ENCODE measurements at places on chromosomes 6 and 20.

GRCh38 chr6:121413879-121414278 is 21.6 kb upstream of the GJA1 start:
- DNase-seq, result no peak

- no peak for DNase-seq
Observed at GRCh38 chr6:156866220-156867015, 89.2 kb downstream of the ARID1B start.

DNA sequence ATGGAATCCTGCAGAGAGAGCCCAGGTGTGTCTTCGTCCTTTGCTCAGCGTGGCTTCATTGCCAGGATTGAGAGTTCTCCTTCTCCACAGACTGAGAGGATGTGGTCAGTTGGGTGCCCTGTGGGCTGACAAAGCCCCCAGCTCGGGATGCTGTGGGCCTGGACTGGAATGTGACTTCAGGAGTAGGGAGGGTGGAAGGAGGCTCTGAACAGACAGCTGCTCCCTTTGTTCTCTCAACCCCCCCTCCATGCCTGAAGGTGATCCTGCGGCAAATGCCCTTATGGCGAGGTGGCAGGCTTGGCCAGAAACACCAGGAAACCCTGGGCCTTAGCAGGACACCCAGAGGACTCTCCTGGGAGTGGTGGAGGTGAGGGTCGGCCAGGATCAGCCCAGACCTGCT is 1.8 kb upstream of the CST5 start:
- no peak for DNase-seq

GRCh38 chr6:144351379-144352127 is 66.4 kb downstream of the UTRN start:
- no peak for DNase-seq

DNA sequence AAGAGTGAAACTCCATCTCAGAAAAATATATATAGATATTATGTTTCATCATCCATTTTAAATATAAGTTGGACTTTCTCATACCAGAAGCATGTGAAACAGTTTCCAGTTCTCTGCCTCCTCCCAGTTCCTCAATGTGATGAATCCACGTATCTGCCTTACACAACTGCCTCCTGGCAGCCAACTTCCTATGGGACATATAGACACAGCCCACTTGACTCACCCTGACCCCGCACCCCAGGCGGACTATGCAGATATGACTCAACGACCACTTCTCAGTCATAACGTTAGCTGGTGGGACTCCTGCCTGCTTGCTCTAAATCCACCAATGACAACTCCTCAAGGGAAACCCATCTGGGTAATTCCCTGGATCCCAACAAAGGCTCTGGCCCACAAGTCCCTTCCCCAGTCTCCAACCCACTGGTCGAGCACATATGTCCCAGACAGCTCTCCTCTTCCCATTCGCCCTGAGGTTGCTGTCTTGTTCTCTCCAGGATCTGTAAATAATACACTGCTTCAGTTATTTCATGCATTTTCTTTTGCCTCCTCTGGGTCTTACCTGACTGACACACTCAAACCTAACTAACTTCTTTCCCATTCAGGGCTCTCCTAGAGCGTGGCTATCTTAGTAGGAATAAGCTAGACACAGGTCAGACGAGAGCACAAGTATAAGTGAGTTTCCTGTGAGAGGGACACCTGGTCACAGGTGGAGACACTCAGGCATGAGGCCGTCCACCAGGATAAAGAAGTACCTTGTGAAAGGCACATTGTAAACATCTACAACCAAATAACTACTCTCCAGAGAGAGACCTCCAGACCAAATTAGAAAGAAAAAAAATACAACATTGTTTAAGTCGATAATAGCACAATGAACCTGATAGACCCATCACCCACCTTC is 548.5 kb downstream of the CD83 start:
- no peak for DNase-seq

- no peak for DNase-seq
Observed at GRCh38 chr20:19802099-19802491, 44.0 kb downstream of the RIN2 start.

GRCh38 chr20:47663354-47664067 is 121.8 kb downstream of the SULF2 start:
- peak; percentile 62 for DNase-seq

DNA sequence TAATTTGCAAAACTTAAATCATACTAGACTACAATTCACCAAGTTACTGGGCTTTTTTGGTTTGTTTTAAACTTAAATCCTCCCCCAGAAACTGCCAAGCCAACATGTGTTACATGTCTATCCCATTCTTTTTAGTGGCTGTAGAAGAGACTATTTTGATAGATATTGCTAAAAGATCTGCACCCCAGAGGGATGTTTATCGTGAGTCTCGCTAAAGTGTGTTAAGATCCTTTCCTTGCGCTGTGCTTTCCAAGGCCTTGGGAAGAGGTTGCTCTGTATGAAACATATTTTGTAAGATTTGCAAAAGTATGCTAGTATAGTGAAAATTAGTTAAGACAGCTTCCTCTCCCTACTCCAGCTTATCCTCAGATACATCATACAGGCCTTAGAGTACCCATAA is 63.0 kb downstream of the GPX5 start:
- no peak for DNase-seq

GRCh38 chr20:54550776-54551396 is 75.5 kb downstream of the DOK5 start:
- no peak for DNase-seq

DNA sequence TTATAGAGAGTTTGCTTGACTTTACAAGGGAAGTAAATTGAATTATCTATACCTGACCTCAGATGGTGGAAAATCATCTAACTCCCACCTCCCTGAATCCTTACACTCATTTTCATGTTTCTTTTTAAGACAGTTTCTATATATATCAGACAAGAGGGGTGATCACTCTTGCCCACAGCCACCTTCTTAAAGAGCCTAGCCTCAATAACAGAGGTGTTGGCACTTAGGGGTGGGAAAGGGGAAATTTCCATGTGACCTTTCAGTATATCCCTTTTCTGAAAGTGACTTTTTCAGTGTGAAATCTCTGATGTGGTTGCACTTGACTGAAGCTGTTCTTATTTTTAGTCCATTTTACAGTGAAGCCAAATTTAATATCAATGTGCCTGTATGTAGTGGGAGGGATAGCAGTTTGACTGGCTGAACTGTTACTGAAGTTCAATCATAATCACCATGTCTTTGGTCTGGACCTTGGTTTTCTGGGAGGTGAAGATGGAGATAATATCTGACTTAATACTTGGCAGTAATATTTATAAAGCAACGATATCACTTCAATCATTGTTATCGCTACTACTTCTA is 141.3 kb downstream of the MAP3K7 start:
- no peak for DNase-seq

GRCh38 chr20:21571841-21572690 is 58.2 kb upstream of the NKX2-2 start:
- DNase-seq, result no peak

- DNase-seq, result no peak
Observed at GRCh38 chr6:142941018-142941417, 4.0 kb downstream of the HIVEP2 start.

- DNase-seq, result no peak
Observed at GRCh38 chr6:107778265-107778664, 45.8 kb downstream of the SCML4 start.

DNA sequence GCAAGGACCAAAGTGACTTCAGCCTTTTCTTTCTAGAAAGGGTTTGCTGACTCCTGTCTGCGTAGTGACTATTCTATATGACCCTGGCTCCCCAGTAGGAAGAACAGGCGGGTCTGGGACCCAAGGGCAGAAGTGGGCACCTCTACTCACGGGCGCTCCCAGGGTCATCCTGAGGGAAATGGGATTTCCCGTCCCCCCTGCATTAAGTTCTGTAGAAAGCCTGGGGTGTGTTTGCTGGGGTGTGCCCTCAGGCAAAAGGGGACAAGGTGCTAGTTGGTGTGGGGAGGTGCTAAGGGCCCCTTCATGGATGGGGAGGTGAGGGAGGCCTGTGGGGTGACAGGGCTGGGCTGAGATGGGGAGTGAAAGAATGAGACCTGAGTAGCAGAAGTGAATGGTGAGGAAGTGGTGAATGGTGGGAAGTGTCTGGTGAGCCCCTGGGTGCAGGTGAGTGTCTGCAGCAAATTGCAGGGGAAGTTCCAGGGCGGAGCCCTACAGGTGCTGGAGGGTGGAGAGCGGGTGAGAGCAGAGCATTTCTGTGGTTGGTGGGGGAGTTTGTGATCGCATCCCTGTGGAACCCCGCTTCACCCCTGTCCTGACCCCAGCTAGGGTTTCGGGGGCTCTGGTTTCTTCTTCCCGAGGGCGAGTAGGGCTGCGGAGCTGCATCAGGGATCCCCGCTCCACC is 21.1 kb downstream of the RAET1L start:
- DNase-seq, result no peak

DNA sequence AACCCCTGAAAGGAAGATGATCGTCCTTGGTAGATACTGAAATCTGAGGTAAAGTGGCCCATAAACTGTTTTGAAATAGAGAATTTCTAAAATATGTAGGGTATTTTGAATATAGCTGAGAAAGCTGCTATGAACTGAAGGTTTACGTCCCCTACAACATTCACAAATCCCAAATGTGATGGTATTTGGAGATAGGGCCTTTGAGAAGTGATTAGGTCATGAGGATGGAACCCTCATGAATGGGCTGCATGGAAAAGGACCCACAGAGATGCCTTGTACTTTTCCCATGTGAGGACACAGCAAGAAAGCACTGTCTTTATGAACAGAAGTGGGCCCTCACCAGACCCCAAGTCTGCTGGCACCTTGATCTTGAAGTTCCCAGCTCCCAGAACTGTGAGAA is 6.8 kb upstream of the PNISR start:
- no peak for DNase-seq

DNA sequence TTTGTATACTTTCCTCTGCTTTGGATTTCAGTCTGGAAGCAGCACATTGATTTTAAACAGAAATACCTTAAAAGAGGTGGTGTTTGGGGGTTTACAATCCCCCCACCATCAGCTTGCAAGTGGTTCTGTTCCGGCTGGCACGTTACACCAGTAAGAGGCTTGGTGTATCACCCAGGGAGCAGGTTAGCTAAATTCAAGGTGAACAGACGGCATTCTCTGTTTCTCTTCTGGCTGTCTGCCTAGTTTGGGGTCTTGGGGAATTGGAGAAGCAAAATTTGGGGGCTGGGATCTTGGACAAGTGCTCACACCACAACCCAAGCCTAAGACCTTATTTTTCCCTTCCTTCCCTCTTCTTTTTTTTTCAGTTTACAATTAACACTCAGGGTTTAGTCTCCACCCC is 7.5 kb upstream of the APCDD1L start:
- no peak for DNase-seq

DNA sequence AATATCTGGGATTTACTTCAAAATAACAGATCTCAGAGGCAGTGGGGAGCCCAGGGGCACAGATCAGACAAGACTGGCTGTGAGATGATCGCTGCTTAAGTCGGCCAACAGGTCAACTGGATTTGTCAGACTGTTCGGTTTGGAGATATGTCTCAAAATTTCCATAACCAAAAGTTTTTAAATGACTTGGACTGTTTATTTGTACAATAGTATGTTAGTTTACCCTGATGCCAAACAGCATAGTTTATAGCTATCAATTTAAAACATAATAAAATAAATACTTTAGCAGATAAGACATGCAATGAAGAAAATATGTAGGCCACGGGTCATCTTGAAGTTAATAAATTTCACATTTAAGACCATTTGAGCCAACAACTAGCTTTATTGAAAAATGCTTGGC is 126.7 kb downstream of the IRF4 start:
- no peak for DNase-seq

- no peak for DNase-seq
Observed at GRCh38 chr20:18849131-18849530, 35.5 kb downstream of the SCP2D1 start.

DNA sequence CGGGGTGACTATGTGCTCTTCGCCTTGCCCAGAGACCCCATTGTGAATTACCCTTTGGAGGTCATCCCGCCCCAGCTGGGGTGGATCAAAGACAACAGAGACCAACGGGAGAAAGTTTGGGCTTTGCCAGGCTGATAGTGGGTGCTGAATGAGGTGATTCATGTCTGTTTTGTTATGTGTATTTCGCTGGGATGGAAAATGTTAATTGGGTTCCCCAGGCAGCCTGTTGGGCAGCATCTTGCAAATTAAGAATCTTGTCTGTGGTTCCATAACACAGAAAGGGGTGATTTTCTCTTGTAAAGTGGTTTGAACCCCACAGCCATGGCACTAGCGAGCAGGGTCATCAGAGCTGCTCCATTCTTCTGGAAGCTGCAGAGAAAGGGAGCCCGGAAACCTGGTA is 63.1 kb upstream of the UNC93A start:
- DNase-seq, result no peak

DNA sequence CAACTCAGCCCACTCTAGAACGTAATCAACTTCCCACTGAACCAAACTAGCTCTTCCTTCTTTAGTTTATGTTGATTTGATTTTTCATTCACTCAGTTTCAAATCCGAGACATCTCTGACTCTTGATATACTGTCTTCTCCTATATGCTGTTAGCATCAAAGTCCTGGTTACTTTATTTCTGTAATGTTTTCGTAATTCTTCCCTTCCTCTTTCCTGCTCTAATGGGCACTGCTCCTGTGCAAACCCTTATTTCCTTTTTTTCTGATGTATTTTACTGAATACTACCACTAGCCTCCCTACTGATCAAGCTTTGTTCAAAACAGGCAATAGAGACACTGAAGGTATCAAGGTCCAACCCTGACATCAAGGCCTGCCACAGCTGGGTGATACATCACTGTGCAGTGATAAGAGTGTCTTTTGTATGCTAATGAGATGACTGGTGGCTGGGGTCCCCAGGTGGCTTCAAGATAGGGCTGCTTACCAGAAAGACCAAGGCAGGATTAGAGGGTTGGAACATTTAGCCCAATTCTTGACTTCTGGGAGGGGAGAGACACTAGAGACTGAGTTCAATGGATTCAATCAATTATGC is 95.2 kb downstream of the KIF13A start:
- DNase-seq, result no peak

GRCh38 chr6:5084360-5084780 is 771 bp upstream of the PPP1R3G start:
- no peak for DNase-seq

GRCh38 chr6:53042112-53042511 is 23.1 kb upstream of the FBXO9 start:
- no peak for DNase-seq
